ENCODE measurements at places on chromosomes 1 and 21.

DNA sequence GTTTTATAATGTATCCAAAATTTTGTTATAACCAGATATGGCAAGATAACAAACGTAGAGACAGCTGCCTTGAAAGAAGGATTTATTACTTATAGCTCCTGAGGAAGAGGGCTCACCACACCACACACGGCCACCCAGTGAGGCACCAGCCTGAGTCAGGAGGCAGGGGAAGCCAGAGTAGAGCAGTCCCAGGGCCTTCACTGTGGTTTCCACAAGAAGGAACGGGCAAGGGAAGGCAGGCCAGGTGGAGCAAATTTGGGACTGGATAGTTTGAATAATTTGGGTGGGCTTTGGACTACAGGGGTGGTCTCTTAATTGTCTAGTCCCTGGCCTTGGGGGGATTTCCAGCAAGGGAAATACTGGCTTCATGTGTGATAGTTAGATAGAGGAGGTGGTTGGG, 72.5 kb downstream of the RRAGC start:
- DNase-seq, result no peak

GRCh38 chr1:3247521-3248121, 178.6 kb downstream of the PRDM16 start:
- no peak for DNase-seq

GRCh38 chr1:248404024-248404423, 1.2 kb downstream of the OR2T1 start:
- DNase-seq, result peak; percentile 52

DNA sequence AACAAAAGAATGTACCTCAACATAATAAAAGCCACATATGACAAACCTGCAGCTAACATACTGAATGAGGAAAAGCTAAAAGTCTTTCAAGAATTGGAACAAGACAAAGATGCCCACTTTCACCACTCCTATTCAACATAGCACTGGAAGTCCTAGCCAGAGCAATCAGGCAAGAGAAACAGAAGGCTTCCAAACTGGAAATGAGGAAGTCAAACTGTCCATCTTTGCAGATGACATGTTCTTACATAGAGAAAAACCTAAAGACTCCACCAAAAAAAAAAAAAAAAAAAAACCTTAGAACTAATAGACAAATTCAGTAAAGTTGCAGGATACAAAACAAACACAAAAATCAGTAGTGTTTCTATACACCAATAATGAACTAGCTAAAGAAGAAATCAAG, 20.2 kb downstream of the NSL1 start:
- no peak for DNase-seq

GRCh38 chr1:231643071-231643934, 16.7 kb downstream of the DISC1 start:
- DNase-seq, result no peak

Data from DMS53 (cell line).